ENCODE measurements at places on chromosomes 5 and 9. TPM values are rescaled to one million over a fixed set of nuclear protein-coding genes. Genes with fewer than 3 reads are reported as not detected.

DNA sequence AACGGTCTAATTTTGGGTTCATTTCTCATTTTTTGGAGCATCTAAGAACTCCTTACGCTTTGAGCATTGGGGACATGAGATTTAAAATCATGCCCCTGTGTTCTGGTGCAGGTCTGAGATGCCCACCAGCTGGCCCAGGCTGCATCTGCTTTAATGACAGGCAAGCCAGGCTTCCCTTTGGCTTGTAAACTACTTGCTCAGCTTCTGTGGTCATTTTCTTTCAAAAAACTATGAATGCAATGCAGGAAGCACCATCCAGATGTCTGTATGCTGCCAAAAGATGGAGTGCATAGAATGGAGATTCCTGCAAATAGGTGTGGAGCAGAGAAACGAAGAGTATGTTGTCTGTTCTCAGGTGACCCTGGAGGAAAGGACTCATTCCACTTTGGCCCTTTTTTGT is 399.9 kb upstream of the ADAMTSL1 start:
- no peak for DNase-seq

DNA sequence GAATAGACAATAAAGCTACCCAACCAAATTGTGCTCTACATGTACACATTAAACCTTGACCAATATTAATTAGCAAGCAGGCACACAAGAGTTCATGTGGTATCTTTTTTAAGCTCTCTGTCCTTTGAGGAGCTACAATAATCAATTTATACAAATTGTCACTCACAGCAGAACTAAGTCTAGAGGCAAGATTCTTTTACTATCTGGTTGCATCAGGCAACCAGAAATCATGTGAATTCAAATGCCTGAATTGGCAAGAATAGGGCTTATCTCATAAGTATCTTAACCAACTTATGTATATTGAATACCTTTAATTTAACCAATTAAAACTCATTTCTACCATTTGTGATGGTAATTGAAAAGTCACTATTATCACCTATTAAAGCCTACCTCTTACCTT is 145.5 kb upstream of the HAPLN1 start:
- DNase-seq: no peak

DNA sequence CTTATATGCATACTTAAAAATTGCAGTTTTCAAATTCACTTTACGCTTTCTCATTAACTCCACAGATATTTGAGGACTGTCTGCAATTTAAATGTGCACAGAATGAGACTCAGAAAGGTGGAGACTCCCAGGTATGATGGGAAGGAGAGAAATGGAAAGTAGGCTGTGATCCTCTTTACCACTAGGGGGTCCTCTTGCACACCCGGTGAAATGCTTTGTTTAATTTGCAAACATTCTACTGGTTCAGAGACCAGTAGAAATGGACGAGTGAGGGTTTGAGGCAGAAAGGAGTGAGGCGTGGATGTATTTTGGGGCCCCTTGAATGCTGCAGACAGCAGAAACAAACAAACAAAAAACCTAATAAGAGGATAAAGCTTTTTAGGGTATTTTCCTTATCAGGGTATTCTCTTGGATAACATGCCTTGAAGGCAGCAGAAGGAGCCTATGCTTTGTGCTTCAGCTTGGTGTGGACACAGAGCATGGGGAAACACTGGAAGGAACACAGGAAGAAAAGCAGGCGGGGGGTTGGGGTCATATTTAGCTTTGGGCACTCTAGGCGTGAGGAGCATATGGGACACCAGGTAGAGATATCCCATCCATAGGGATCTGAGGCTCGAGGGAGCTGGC is 410.1 kb downstream of the DMRT2 start:
- no peak for DNase-seq

DNA sequence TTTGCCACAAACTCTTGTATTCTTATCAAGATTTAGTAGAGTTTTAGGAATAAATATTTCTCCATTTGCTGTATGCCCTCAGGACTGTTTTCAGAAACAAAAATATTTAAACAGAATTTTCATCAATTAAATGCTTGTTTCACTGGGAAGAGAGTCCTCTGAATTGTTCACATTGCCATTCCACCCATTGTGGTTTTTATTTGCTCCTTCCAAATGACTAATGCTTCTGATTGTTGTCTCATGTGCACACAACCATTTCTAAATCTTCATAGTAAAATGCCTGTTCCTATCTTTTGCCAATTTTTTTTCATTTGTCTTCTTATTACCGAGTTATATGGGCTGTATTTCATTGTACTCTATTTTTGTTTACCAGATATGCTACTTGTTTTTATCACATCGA is 10.6 kb downstream of the MARCOL start:
- no peak for DNase-seq

GRCh38 chr5:160792732-160793529 is 59.1 kb downstream of the ATP10B start:
- DNase-seq: no peak

- no peak for DNase-seq
Measured at GRCh38 chr5:90440644-90441043, 31.1 kb upstream of the CETN3 start.

DNA sequence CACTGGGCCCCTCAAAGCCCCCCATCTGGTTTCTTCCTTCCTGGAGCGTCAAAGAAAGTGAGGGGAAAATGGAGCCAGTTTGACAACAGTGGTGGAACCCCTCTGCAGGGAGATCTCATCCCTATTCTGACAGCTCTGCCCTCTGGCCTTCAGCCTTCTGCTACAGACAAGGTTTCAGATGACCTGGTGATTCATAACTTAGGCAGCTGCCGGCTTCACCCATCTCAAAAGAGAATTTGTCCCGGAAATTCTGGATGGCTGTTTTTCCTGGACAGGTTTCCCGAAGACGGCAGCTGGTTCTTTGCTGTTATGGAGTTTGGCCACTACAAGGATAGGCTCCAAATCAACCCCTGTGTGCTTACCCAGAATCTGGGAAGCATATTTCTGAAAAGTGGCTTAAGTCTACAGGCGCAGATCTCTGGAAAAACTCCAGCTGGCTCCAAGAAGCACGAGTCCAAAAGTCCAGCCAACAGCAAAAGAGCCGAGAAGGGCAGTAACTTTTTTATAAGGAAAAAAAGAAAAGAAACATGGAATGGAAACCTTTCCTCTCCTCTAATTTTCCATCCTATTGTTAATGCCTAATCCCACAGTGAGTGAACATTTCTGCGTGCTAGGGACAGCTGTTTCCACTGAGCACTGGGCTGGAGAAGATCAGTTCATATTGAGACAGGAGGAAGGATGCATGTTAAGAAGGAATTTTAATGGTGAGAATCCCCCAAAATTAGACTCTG is 54.5 kb downstream of the ZNF366 start:
- DNase-seq: peak; percentile 58

GRCh38 chr9:73179589-73179988 is 27.9 kb downstream of the ANXA1 start:
- DNase-seq: no peak

DNA sequence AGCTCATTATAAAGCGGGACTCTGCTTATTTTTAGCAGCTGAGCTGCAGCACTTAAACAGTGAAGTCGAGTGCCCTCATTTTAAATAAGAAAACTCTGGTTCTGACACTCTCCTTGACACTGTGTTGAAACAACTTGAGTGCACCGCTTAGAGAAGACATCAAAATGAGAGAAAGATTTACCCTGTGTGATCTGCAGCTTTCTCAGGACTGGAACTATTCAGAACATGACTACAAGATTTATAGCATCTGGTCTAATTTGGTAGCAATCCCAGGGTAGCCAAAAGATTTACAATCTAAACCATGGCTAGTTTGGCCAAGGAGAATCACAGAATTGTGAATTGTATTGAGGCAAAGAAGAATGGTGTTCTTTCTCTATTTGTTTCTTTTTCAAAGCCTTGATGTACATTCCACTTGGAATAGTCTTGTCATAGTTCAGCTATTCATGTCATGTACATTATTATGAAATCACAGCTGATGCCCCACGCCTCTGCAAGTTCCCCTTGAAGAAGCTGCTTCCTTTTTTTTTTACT is 38.7 kb downstream of the PLEKHG4B start:
- DNase-seq: peak; percentile 36

- no peak for DNase-seq
Measured at GRCh38 chr5:155929112-155929511, 397.9 kb upstream of the SGCD start.

DNA sequence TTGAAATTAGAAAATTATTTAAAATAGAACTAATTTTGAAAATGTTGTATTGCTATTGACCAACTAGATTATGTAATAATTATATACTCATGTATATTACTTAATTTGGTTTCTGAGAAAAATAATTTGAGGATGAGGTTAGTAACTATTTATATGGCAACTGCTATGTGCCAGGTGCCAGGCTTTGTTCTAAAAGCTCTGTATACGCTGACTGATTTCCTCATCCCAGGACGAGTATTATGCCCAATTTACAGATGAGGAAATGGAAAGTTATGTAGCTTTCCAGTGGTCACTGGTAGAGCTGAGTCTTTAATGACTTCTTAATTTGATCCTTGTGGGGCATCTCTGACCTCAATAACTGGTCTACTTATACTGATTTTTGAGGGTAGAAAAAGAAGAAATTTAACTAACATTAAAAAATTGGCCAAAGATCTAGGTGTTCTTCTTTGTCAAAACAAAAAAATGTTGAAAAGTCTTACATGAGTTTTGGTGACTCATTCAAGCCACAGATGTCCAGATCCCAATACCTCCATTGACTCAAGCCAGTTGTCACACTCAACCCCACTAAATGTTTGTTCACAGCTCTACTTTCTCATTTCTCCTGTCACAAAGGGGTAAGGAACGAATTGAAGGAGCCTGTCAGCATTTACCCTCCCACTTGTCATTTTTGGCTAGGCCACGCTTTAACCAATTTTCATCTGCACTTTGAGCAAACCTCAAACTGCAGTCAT is 228.1 kb upstream of the MEF2C start:
- no peak for DNase-seq

DNA sequence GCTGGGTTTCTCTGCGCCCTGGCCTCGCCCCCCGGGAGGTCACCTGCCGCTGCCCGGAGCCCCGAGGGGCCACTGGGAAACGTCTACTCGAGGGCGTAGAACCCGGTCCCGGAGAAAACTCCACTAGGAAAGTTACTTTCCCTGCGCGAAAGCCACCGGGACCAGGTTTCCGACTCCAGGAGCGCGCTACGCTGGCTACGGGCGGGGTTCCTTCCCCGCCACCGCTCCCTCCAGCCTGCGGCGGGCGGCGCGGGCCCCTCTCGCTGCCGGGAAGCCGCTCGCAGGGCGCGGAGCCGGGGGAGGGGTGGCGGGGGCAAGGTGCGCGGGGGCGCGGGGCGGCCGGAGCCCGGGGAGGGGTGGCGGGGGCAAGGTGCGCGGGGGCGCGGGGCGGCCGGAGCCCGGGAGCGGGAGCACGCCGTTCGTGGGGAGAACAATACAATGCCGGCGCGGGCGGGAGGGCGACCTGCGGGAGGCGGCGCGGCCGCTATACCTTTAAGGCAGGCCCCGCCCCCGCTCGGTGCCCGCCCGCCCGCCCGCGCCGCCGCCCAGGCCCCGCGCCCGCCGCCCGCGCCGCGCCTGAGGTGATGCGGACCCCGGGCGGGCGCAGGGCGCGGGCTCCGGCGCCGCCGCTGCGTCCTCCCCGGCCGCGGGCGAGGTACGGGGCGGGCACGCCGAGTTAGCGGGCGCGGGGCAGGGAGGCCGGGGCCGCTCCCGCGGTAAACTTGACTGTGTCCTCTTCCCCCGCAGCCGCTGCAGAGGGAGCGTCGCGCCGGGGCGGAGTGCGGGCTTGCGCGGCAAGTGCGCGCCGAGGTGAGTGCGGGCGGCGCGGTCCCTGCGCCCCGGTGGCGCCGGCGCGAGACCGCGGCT is 278.1 kb downstream of the AOPEP start:
- DNase-seq: no peak

DNA sequence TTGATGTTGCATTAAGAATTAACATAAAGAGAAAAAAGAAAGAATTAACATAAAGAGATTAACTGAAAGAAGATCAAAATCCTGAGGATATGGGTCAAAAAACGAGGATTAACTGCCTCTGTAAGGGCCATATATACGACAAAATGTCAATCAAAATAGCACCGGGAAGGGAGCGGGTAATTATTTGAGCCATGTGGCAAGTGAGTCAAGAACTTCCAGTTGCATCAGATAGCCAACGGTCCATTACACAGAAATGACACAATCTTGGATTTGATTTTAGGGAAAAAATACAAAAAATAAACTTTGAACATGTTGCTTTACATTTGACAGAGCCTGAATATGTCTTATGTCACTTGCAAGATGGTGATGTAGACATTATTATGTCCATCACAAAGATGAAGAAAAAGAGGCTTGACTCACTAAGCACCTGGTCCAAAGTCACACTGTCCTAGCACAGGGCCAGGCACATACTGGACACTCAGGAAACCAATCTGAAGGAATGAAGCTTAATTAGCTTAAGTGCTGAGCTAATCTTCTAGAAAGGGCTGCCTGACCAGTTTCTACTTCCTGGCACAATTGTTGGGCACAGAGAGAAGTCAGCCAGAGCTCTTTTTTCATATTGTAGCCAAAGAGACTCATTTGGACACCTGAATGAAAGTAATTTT is 273.2 kb upstream of the PAPPA start:
- DNase-seq: no peak

DNA sequence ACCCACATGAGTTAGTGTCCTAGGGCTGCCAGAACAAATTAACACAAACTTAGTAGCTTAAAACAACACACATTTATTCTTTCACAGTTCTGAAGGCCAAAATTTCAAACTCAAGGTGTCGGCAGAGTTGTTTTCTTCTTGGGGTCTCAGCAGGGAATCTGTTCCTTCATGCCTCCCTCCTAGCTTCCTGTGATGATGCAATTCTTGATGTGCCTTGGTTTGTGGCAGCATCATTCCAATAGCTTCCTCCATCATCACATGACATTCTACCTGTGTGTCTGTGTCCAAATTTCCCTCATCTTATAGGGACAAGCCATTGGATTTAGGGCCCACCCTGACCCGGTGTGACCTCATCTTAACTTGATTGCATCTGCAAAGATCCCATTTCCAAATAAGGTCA is 12.2 kb upstream of the SLC25A48 start:
- DNase-seq: no peak

- DNase-seq: peak; percentile 82
Measured at GRCh38 chr5:93622240-93622885, 39.3 kb downstream of the NR2F1 start.

- DNase-seq: no peak
Measured at GRCh38 chr5:6700074-6700684, 13.1 kb upstream of the TENT4A start.

The C5orf34 gene
- total RNA-seq: 4.4 TPM

The OR1L8 gene
- total RNA-seq: not detected

The DAPK1 gene
- total RNA-seq: 0.48 TPM

The SHC3 gene
- 0.28 TPM for total RNA-seq

The SPATA24 gene
- total RNA-seq: 6.9 TPM

The TAF11L5 gene
- total RNA-seq: not detected

The CEMIP2 gene
- total RNA-seq: 96.6 TPM

The LIFR gene
- 4.2 TPM for total RNA-seq

The LVRN gene
- 0.13 TPM for total RNA-seq

The LPAR1 gene
- total RNA-seq: 64.9 TPM

The ANKRD34B gene
- not detected for total RNA-seq

The ANKRD18A gene
- total RNA-seq: 2.9 TPM
